Inflammatory macrophage treated with lipopolysaccharide for 4 hours (primary cell): ENCODE measurements at places on chromosomes 3 and 15.

GRCh38 chr3:129469026-129469425 lies 29.0 kb downstream of the IFT122 start:
- DNase-seq = no peak

GRCh38 chr15:73139744-73140553 lies 87.7 kb downstream of the NEO1 start:
- no peak for DNase-seq

- no peak for DNase-seq
These were observed 513.9 kb downstream of the NLGN1 start for GRCh38 chr3:173911446-173911845.

DNA sequence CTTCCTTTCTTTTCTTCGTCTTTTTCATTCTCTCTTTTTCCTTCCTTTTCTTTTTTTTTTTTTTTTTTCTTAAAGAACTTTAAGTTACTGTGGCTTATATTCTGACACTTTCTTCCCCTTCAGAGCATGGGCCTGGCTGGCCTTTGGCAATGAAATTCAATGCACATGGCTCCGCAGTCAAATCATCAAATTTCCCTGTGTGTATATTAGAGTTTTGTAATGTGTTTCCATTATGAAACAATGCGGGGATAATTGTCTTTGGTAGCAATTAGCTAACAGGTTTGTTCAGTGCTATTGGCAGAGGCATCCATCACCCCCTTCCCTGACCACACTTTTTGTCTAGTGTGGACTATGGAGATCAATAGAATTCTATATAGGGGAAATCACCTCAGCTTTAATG lies 80.5 kb downstream of the CDIN1 start:
- no peak for DNase-seq

GRCh38 chr15:98121536-98121935 lies 161.0 kb downstream of the ARRDC4 start:
- peak; percentile 50 for DNase-seq

GRCh38 chr15:89091627-89092220 lies 3.5 kb downstream of the ABHD2 start:
- no peak for DNase-seq

GRCh38 chr15:85793641-85794597 lies 806 bp downstream of the KLHL25 start:
- DNase-seq = no peak

GRCh38 chr15:91342097-91342496 lies 242.0 kb downstream of the SV2B start:
- DNase-seq = no peak

DNA sequence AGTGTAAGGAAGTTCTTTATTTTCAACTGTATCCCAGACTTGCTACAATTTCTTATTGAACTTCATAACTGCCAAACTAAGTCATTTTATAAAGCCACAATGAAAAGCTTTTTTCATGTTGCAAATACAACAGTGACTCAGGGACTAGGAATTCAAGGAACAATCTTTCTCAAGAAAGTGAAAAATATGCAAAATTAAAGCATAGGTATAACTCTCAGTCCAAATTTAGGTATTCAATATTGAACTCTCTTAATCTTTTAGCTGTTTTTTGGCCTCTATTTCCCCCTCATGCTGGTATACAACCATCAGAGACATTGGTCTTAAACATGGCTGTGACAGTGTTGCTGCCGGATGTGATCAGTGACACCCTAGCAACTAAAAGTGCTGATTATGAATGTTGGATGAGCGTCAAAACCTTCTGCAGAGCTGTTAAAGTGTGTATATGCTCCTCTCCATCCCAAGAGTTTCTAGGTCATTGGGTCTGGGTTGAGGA lies 476.9 kb downstream of the ZNF385D start:
- DNase-seq = no peak

GRCh38 chr3:29245441-29245840 lies 35.4 kb upstream of the RBMS3 start:
- peak; percentile 20 for DNase-seq

GRCh38 chr3:192843723-192844485 lies 73.8 kb downstream of the MB21D2 start:
- DNase-seq = peak; percentile 69

DNA sequence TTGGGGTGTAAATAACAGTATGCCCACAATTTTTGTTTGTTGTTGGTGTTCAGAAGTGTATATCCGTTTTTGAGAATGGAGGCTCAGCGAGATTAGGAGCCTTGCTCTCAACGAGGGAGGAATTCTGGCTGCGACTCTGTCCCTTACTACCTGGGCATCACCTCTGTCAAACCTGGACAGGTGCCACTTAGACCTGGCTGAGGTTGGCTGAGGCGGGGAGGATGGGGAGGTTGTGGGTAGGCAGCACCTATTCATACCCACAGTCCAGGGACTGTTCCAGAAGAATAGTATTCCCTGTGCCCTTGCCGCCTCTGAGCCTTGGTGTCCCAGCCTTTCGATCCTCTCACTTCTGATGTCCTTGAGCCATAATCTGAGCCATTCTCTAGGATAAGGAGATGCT lies 99.9 kb downstream of the LINGO1 start:
- DNase-seq = no peak

- no peak for DNase-seq
These were observed 36.9 kb downstream of the DNAJB8 start for GRCh38 chr3:128429751-128430150.

- no peak for DNase-seq
These were observed 1141.6 kb downstream of the IGSF11 start for GRCh38 chr3:117893001-117893400.

DNA sequence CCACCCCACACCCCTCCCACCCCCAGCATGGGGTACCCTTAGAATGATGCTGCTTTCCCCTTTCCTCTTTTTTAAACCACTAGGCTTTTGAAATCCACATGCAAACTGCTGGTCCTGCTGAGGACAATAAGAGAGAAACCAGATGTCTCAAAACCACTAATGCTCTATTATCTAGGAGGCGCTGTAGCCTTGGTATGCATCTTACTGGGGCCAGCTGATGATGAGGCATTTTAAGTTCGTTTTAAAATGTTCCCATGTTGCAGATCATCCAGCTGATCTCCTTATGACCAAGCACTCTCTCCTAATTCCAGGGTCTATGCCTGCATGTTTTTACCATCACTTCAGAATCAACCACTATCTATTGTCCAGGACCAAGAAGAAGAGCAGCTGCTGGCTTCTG lies 1.3 kb downstream of the NME9 start:
- peak; percentile 48 for DNase-seq

DNA sequence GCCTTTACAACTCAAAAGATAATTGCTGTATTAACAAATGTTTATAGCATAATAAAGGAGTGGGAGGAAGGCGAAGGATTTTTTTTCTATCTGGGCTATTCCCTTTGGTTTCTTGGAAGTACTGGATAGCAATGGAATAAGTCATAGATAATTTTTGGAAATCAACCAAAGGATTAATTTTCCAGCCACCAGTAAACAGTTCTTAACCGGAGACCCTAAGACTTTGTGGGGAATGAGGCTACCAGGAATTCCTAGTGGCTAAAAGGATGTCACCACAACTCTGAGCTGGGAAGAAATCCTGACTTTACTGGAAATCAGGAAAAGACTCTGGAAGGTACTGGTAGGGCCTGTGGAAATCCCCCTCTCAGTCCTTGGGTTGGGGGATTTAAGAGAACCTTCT lies 138.4 kb upstream of the RARB start:
- no peak for DNase-seq

GRCh38 chr3:126540342-126540849 lies 16.4 kb downstream of the CHST13 start:
- DNase-seq = peak; percentile 75

DNA sequence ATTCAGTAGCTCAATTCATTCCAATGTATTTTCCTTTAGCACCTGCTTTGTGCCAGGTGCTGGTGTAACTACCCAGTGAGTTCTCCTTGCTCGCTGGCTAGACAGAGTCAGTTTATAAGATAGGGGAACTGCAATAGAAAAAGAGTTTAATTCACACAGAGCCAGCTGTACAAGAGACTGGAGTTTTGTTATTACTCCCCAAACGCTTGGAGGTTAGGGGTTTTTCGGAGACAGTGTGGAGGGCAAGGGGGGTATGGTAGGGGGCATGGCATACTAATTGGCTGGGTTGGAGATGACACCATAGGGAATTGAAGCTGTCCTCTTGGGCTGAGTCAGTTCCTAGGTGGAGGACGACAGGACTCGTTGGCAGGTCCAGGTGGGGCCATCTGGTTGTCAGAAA lies 5.4 kb upstream of the CFAP91 start:
- DNase-seq = no peak

DNA sequence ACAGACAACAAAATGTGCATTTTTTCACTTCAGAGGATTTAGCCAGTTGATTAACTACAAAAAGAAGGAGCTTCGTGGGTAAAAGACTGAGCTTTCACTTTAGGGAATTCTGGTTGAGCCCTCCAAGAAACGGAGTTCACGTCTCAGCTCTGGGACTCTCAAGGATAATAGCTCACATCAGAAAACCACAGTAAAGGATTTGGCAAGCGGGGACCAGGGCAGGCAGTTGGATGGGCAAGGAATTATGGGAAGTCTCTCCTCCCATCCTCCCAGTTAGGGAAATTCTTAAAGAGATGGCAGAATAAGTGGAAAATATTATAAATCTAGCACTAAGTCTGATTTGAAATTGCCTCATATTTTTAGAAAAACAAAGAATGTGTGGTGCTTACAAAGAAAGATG lies 188.3 kb upstream of the EOMES start:
- DNase-seq = no peak

DNA sequence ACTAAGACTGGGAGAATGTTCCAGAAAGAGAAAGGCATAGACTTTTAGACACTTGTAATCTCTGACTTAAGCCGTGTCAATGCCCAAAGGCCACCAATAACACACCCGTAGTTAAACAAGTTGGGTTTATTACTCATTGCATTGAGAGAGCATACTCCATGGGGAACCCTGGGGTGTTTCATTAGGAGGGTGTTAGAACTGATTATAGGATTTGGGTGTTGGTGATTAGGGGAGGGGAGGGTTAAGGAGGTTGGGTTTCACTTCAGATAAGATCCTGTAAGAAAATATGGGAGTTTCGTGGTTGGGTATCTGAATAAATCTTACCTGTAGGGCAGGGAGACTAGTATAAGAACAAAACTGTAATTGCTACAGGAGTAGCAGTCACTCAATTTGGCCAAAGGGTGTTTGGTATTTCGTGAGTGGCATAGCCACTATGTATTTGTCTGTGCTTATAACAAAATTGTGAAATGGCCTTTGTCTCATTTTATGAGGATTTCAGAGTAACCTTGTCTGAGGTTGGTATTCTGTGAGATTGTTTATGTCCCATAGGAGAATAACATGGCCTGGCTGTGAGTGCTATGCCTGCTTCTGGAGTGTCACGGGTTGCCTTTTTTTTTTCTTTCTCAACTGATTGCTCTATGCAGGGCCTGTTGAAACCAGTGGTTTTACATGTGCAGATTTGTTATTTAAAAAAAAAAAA lies 2.9 kb downstream of the HACD3 start:
- DNase-seq = no peak

DNA sequence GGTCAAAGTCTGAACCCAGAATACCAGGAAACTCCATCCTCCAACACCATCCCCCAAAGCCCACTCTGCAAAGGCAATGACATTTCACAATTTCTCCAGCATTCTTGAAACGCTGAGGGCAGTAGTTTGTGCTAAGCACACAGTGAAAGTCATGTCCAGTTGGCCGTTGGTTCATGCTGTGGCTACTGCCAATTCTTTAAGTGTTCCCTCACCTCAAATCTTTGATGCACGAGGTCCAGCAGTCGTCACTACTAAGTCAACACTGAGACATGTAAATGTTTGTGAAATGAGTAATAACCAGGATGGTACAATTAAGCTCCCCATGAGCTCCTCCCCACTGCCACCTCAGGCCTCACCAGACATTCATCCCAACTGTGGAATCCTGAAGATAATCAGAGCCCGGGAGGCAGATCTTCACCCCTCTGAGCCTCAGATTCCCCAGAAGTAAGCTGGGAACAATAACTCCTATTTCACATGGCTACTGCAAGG lies 7.0 kb downstream of the SUCLG2 start:
- DNase-seq = no peak

DNA sequence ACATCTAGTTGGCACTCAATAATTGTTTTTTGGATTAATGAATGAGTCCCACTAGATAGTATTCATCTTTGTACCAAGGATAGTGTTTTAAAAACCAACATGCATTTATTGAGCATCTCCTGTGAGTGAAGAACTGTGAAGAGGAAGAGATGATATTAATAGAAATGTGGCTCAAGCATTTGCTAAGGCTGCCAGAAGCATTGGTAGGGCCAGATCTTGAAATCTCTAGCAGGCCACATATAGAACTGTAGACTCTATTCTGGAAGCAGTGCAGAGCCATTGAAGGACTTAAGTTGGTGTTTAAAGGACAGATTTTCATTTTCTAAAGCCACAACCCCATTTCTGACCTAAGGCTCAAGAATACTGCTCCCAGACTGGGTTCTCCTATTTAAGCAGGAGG lies 99.0 kb downstream of the NEK11 start:
- no peak for DNase-seq

GRCh38 chr15:58284293-58284692 lies 146.1 kb downstream of the AQP9 start:
- DNase-seq = no peak

- DNase-seq = no peak
These were observed 131.6 kb upstream of the RASGRP1 start for GRCh38 chr15:38696109-38696727.

- peak; percentile 68 for DNase-seq
These were observed 376 bp downstream of the KPNA4 start for GRCh38 chr3:160564949-160565441.

DNA sequence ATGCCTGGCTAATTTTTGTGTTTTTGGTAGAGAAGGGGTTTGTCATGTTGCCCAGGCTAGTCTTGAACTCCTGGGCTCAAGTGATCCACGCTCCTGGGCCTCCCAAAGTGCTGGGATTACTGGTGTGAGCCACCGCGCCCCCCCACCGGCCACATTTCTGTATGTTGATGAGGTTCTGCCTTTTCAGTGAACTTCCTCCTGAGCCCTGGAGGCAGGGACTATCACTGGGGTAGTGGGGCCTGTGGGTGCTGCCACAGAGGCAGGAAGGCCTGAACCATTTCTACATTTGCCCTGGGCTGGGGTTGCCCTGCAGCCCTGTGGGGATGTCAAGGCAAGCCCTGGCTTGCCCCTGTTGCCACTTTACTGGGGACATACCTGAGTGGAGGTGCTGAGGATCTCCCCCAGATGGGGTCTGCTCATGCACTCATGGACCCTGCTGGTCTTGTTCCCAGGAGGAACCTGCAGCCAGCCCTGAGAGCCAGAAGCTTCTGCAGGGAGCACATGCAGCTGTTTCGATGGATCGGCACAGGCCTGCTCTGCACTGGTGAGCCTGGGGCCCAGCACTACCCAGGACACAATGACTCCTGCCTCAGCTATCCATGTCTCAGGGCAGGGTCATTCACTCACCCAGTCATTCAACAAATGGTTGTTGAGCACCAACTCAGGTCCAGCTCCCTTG lies 5.7 kb downstream of the SLC28A1 start:
- no peak for DNase-seq

- DNase-seq = no peak
These were observed 74.3 kb upstream of the CTXND1 start for GRCh38 chr15:80326270-80326669.

GRCh38 chr3:57855281-57855680 lies 99.2 kb downstream of the SLMAP start:
- DNase-seq = no peak

DNA sequence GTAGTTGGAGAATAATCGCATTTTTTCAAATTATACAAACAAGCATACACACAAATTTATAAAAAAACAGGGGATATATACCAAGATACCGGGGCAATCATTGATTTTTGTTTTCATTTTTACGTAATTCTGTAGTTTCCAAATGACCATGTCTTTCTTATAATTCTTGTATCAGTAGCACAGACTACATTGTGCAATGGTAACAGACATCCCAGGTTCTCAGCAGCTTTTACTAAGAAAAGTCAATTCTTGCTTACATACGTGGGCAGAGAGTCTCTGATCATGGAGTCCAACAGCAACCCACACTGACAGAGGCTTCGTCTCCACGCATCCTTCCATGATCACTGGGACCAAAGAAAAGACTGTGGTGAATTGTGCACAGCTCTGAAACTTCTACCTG lies 441.3 kb downstream of the TBL1XR1 start:
- DNase-seq = no peak
